ENCODE measurements at places on chromosomes 16 and 17.

DNA sequence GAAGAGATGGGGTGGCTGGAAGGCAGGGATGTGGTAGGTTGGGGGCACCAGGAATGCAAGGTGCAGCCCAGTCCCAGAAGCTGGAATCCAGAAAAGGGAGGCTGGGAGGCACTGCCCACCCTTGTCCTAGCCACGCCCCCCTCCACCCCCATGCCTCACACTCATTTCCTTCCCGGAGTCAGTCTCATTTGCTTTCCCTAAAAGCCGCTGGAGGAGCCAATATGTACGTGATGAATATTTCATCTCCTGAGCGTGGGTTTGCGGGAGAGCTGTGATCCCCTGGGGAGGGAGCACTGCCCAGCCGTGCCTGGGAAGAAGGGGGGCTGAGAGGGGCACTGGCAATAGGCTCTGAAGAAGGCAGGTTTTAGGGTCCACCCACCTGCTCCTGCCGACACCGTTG is 124.5 kb upstream of the LHX1 start:
- ATAC-seq, result no peak

- ATAC-seq, result no peak
Observed at GRCh38 chr16:55510185-55510805, 1.4 kb downstream of the LPCAT2 start.

DNA sequence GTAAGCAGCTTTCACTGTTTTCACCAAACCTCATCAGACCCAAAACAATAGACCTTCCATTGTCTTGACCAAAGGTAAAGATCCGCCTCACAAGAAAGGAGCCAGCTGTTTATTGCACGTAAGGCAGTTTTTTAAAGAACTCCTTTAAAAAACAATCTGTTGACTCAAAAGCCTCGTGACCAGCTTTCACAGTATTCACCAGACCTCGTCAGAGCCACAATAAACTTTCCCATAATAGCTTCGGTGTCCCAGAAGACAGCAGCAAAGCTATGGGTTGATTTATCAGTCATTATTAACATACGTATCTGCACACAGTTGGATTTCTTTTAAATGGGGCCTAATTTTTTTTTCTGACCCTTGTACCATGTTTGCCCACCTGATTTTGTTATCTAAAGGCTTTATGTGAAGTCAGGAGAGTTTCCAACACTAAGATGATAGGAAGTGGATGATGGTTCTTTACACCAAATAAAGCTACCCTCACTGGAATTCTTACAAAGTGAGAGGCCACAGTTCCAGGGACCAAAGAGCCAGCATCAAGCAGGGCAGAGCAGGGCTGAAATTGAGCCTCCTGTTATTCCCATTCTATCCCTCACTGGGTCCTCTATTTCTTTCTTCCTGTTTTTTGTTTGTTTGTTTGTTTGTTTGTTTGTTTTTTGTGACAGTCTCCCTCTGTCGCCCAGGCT is 17.6 kb upstream of the HELZ start:
- ATAC-seq, result no peak

DNA sequence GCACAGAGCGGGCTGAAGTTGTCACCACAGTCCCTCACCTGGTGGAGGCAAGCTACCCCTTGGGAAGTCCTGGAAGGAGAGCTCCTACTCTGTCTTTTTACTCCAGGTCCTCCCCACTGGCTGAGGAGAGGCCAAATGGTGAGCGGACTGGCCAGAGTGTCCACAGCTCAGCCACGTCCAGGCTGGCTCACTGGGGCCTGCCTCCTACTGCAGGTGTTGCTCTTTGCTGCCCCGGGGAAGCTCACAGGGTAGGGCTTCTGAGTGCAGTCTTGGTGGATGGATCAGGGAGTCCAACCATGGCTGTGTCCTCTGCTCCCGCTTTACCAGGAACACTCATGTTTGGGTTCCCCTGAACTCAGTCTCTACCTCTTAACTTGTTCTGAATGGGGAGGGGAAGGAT is 2.7 kb downstream of the B9D1 start:
- ATAC-seq, result no peak

DNA sequence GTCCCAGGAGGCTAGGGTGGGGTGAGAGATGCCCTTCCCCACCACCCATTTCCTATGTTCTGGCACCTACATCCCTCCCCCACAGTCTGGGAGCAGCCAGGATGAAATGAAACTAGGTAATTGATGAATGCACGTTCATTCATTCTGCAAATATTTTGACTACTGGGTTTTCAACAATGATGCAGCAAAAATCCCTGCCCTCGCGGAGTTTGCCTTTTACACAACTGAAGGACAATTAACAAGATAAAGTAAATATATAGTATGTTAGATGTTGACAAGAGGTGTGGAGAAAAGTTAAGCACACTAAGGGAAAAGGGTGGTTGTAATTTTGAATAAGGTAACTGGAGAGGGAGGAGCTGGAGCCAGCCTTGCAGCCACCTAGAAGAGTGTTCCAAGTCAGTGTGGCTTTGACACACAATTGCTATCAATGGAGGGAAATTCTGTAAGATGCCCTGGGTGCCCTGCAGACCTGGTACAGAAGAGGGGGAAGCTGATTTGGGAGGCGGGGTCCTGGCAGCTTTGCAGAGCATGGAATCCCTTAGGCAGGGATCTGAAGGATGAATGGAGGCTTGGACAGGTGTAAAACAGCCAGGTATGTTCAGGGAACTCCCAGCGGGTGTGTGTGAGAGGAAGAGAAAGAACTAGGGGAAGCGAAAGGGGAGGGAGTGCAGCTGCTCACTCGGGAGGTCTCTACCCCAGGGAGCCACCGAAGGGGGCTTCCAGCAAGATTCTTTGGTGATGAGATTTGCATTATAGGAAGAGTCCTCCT is 2.5 kb downstream of the TMEM92 start:
- no peak for ATAC-seq
